Kasumi-1 (cell line): ENCODE measurements at places on chromosomes 3 and 15.

GRCh38 chr15:66249605-66250174 is 3.9 kb downstream of the MEGF11 start:
- DNase-seq = no peak

DNA sequence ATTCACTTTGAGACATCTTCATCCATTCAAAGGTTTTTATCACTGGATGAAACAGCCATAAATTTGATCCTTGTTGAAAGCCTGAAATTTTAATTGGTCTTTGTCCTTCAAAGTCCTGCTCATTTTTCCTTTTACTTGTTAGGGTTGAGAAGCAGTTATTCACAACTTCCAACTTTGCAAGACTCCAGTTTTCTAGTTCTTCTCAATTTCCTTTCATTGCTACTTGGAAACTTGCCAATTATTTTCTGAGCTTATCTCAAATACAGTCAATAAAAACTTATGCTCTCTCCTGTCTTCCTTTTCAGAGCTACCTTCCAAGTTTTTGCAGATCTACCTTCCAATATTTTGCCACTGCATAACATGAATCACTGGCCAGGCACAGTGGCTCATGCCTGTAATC is 23.7 kb upstream of the CD276 start:
- DNase-seq = no peak

- no peak for DNase-seq
These were observed 21.8 kb downstream of the ATP2C1 start for GRCh38 chr3:130915567-130916292.

- DNase-seq = no peak
These were observed 57.8 kb downstream of the TLE3 start for GRCh38 chr15:70039917-70040316.

GRCh38 chr15:79883579-79884203 is 13.1 kb downstream of the MTHFS start:
- DNase-seq = no peak

DNA sequence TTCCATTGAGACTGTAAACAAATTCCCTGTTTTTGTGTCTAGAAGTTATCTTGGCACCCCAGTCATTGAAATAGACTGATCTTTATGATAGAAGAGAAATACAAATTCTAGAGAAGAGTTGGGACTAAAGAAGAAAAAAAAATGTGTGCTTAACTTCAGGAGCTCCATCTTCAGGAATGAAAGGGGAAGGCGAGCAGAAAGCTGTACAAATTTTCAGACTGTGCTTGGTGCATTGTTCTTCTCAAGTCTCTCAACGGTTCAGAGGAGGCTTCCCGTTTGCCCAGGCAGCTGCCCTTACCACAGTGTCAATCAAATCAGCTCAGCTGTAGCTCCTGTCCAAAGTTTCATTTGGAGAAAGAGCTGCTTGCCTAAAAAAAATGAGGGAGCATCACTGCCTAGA is 41.7 kb downstream of the OXSM start:
- peak; percentile 91 for DNase-seq

DNA sequence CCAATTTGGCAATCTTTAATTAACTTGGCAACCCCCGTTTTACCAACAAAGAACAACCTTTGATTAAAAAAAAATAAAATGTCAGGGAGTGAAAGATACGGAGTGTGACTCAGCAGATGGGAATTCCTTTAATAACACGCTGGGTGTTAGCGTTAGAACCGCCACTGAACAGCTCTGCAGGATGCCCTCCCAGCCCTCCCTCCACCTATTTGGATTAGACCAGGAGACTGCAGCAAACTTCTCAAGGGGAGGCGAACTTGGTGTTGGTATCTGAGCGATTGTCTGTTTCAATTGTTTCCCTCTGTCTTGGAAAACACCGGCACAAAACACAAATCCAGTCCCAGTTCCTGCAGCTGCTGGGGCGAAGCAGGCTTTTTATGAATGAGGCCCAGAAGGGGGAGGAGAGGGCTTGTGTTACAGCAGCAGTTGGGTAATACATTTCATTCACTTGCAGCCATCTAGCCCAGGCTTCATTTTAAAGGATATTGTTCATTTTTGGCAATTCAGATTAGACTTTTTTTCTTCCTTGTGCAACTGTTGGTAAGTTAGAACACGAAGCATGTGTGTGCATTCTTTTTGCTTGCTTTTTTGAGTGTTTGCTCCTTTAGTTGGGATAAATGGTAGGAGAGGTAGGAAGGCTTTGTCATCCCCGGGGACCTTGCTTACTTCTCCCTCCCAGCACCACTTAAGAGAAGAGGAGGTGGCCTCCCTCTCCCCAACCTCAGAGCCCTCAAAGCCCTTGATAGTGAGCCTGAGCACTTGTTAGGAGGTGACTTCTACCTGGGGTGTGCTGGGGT is 152.3 kb downstream of the IGF1R start:
- DNase-seq = peak; percentile 75

GRCh38 chr15:39211108-39211979 is 369.5 kb upstream of the THBS1 start:
- DNase-seq = no peak

DNA sequence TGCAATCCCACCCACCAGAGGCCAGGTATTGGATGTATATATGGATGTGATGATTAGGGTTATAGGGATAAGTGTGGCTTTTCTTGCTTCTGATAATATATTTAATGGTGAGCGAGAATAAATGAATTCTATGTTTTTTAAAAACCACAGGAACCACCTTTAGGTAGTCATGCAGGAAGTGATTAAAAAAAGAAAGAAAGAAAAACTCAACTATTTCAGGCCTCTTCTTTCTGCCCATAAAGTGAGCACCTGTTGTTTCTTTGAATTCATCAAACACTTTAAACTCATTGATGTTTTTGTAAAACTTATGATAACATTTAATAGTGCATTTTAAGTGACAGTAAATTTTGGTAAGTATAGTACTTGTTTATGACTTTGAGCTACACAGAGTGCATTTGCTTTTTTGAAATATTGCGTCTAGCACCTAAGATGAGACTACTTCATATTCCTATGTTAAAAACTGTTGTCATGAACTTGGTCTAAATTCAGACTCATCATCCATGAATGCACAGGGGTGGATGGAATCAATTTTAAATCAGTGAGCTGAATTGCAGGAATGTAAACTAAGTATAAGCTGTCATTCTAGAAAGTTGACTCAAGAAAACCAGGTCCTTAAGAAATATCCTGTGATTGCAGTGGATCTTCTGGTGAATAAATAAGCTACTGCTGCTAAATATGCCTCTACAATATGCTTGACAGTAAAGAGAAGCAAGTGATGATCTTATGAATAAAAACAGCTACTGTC is 764.4 kb upstream of the NECTIN3 start:
- no peak for DNase-seq

DNA sequence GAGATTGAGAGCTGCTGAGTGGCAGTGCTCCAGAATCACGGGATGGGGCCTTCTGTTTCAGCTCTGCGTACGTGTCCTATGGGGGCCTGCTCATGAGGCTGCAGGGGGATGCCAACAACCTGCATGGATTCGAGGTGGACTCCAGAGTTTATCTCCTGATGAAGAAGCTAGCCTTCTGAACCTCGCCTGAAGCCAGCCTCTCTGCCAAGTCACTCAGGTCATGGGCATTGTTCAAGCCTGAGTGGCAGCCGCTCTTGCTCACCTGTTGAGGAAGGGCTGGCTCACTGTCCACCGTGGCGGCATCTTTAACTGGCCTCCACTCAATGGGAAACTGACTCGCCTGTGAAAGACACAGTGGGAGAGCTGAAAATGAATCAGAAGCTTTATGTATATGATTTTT is 6.6 kb downstream of the POLR2H start:
- DNase-seq = no peak

DNA sequence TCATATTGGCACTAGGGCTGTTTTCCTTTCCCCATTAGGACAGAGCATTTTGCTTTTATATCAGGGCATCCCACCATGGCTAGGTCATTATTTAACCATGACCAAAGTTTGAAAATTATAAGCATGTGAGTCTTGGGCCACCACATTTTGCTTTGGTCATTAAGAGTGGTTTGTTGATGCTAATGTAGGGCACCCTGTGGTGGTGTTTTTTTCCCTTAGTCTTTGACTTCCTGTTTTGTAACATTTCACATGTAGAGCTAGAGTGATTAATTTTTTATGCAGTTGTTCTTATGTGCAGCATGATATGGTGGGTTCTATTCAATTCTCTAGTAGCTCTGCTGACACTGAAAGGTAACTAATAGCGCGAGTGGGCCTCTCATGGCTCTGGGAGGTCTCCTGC is 249.6 kb upstream of the ROBO1 start:
- DNase-seq = peak; percentile 10

DNA sequence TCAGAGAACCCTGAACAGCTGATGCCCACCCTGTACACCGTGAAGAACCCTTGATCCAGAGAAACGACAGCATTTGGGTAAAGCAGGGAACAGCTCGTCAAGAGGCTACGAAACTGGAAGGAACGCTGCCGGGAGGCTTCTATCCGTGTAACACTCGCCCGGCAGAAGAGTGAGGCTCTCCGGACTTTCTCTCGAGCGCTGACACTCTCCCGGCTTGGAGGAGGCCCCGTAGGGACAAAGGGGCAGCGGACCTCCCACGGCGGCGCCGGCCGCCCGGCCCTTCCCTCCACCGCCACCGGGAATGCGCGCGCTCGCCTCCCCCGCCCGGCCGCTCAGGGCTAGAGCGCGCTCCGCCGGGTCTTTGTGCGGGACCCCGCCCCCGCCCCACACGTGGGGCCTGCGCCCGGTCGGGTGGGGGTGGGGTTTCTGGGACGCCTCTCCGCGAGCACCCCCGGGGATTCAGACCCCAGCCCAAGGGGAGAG is 1.7 kb downstream of the HYAL2 start:
- peak; percentile 48 for DNase-seq

DNA sequence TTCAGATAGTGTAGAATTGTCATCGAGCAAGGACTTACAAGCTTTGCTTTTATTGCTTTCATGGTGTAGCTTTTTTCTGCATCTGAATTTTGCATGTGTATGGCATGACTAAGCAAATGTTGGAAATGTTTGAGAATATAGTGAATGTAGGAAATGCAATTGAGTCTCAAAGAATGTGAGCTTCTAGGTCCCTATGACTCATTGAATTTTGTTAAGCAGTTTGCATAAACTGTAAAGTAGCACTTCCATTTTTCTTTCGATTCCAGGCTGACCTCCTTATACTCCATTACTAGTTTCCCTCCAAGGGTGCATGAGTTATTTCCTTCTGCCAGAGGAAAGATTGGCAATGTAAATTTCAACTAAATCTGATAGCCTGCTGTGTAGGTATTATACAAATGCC is 619.2 kb downstream of the DIPK2A start:
- DNase-seq = no peak

GRCh38 chr3:17431004-17431403 is 311.4 kb downstream of the TBC1D5 start:
- peak; percentile 77 for DNase-seq

DNA sequence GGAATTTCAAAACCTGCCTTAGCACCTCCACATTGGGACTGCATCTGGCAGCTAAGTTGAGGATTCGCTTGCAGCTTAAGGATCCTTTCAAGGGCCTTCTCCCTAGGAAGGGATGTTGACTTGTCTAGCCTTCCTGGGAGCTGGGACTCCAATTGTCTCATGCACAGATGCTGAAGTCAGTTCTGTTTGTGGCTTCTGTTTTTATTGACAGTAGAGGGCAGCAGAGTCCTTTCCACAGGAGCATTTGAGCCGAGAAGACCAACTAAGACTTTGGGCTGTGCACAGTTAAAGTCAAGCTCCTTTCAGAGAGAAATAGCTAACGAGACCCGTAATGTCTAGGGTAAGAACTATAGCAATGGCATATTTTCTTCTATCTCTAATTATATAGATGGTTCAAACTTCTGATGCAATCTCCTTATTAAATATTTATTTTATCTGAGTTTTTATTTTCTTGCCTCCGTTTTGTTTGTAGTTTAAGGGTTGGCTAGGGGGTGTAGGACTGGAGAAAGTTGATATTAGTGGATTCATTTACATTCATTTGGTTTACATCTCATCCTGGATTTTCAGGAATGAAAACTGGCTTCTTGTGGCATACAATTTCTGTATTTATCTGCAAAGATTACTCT is 59.7 kb upstream of the KBTBD8 start:
- peak; percentile 81 for DNase-seq

- DNase-seq = no peak
These were observed 8.9 kb downstream of the GORASP1 start for GRCh38 chr3:39098473-39099000.

DNA sequence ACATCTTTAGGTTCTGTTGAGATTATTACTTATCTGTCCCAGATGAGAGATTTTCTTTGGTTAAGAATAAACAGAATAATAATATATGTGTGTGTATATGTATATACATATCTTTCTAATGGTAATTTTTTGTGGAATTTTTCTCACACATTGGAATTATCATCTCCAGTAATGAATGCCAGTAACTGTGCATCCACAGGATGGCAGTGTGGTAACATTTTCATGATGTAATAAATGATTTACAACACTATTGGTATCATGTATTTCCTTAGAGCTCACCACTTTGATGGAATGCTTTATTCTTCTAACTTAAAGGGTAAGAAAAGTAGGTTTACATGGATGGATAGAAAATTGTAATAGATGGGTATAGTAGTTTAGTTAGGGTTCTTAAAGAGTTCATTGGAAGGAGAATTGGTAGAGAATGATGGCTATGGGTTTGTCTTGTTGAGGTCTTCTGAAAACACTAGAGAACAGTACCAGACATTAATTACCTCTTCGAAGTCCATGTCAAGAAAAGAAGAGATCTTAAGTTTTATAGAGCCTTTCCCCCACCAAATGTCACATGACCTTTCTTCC is 78.1 kb downstream of the STT3B start:
- DNase-seq = peak; percentile 47

DNA sequence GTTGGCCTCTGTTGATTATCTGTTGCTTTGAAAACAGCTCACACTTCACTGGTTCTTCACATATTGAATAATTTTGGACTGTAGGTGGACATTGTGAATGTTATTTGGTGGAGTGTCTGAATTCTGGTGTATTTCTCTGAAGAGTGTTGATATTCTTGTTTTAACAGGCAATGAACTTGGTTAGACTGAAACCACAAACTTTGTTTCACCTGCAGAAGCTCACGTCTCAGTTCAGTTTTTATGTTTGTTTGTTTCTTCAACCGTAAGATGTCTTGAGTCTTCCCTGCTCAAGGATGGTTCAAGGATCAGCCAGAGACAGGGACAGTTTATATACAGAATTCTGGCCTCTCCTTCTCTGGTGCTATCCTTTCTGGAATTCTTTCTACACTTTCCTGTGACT is 43.6 kb downstream of the C3orf20 start:
- no peak for DNase-seq

DNA sequence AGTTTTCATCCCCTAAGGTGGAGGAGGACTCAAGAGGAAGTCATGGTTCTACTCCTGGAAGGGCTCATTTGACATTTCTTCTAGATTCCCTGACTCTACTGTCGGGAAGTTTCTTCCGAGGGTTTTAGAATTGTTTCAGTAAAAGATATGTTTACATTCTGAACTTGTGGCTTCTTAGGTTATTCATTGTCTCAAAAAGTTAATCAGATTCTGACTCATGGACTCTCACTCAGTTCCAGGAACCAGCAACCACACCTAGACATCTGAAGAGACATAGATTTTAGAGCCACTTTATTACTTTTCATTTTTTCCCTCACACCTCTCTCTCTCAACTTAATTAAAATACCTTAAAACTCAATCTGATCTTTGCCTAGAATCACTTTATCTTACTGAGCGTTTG is 862.6 kb downstream of the AGBL1 start:
- DNase-seq = no peak

GRCh38 chr3:39166134-39166710 is 12.8 kb upstream of the CSRNP1 start:
- no peak for DNase-seq
